ENCODE measurements at places on chromosomes 16 and 17. TPM values are rescaled to one million over a fixed set of nuclear protein-coding genes. Genes with fewer than 3 reads are reported as not detected.

The GPR179 gene
- total RNA-seq = 0.29 TPM

The UTS2R gene
- total RNA-seq = not detected

The CHST6 gene
- total RNA-seq = 0.97 TPM

DNA sequence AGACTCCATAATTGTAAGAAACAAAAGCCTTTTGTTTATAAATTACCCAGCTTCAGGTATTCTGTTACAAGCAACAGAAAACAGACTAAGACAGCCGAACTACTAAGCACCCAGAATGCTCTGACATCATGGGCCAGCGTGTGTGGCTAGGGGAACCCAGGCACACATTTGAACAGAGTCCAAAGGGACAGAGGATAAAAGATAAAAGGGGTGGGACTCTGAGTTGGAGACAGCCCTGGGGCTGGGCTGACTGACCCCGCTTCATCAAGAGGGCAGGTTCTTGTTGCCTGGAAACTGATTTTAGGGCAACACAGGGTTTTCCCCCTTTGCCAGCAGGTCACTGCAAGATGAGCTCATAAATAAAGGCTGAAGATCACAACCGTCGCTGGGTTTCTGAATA, 30.5 kb upstream of the ZNF287 start:
- no peak overlapping the region for H3K27ac ChIP-seq
- DNase-seq = no peak
- H3K27me3 ChIP-seq = no peaks in the 10 kb centered on the region
- no peaks in the 10 kb centered on the region for H3K4me1 ChIP-seq
- no peak overlapping the region for H3K4me3 ChIP-seq

GRCh38 chr16:56450275-56450985, 702 bp downstream of the NUDT21 start:
- H3K4me3 ChIP-seq = peak overlapping the region; percentile 81
- no peaks in the 10 kb centered on the region for H3K27me3 ChIP-seq
- H3K4me1 ChIP-seq = peaks cover 56% of the 10 kb centered on the region
- H3K27ac ChIP-seq = peak overlapping the region; percentile 84
- no peak for DNase-seq
- H3K36me3 ChIP-seq = peaks cover 28% of the 10 kb centered on the region

- no peak for DNase-seq
- H3K4me1 ChIP-seq = peaks cover 32% of the 10 kb centered on the region
- no peaks in the 10 kb centered on the region for H3K36me3 ChIP-seq
These were observed 229.5 kb downstream of the PRKCA start for GRCh38 chr17:66531851-66532295.

- no peak for DNase-seq
- H3K27ac ChIP-seq = peak overlapping the region; percentile 83
- H3K27me3 ChIP-seq = no peaks in the 10 kb centered on the region
These were observed 48.5 kb downstream of the TIMM22 start for GRCh38 chr17:1045456-1045855.

- peaks cover 5% of the 10 kb centered on the region for H3K4me1 ChIP-seq
- no peak overlapping the region for H3K27ac ChIP-seq
- no peaks in the 10 kb centered on the region for H3K36me3 ChIP-seq
These were observed 16.9 kb upstream of the MARVELD3 start for GRCh38 chr16:71609066-71609465.

- H3K4me1 ChIP-seq = peaks cover 36% of the 10 kb centered on the region
- no peak overlapping the region for H3K4me3 ChIP-seq
- H3K27ac ChIP-seq = no peak overlapping the region
- H3K27me3 ChIP-seq = no peaks in the 10 kb centered on the region
- DNase-seq = no peak
These were observed 14.8 kb downstream of the PDP2 start for GRCh38 chr16:66894948-66895688.

DNA sequence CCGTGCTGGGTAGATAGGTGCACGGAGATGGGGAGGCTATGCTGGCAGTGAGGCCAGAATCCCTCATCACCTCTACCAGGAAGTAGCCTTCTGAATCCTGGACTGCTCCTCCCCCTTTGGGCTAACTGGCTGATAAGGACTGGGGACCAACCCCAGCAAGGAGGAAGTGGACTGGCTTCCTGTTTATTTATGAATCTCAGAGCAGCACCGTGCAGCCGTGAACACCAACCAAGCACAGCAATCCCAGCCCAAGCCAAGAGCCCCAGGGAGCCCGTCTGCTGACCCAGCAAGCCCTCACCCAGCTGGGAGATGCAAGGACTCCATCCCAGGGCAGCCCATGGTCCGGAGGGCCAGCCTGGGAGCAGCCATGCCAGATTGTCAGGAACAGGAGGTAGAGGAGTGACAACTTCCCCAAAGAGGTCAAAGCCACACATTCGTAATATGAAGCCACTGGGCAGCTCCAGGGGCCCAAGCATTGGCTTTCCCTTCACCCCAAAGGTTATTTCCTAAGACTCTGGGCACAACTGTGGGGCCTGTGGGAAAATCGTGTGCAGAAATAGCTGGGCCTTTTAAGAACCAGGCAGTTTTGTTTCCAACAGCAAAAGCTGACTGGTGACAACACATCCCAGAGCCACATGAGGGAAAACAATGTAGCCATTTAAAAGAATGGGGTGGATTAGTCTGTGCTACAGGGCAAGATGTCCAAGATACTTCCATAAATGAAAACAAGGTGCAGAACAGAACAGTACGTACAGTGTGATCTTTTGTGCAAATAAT, 23.9 kb downstream of the PHB1 start:
- no peak for DNase-seq
- H3K36me3 ChIP-seq = no peaks in the 10 kb centered on the region
- no peak overlapping the region for H3K4me3 ChIP-seq
- no peaks in the 10 kb centered on the region for H3K27me3 ChIP-seq
- peaks cover 43% of the 10 kb centered on the region for H3K4me1 ChIP-seq

DNA sequence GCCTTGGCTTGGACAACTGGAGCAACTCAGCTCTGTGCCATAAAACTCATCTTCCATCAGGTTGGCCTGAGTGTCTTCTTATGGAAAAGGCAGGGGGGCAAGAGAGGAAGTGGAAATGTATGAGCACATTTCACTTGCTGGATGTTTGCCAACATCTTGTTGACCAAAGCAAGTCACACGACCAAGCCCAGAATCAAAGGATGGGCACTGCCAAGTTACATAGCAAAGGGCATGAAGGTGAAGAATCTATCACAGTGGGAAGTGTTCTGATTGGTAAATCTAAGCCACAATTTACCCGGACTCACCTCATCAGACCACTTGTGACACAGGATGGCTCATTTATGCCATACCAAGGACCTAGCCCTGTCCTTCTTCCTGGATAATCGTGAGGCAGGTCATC, 310.5 kb upstream of the IRX5 start:
- no peaks in the 10 kb centered on the region for H3K4me1 ChIP-seq
- H3K4me3 ChIP-seq = no peak overlapping the region
- H3K27ac ChIP-seq = no peak overlapping the region
- no peaks in the 10 kb centered on the region for H3K36me3 ChIP-seq
- no peaks in the 10 kb centered on the region for H3K27me3 ChIP-seq

DNA sequence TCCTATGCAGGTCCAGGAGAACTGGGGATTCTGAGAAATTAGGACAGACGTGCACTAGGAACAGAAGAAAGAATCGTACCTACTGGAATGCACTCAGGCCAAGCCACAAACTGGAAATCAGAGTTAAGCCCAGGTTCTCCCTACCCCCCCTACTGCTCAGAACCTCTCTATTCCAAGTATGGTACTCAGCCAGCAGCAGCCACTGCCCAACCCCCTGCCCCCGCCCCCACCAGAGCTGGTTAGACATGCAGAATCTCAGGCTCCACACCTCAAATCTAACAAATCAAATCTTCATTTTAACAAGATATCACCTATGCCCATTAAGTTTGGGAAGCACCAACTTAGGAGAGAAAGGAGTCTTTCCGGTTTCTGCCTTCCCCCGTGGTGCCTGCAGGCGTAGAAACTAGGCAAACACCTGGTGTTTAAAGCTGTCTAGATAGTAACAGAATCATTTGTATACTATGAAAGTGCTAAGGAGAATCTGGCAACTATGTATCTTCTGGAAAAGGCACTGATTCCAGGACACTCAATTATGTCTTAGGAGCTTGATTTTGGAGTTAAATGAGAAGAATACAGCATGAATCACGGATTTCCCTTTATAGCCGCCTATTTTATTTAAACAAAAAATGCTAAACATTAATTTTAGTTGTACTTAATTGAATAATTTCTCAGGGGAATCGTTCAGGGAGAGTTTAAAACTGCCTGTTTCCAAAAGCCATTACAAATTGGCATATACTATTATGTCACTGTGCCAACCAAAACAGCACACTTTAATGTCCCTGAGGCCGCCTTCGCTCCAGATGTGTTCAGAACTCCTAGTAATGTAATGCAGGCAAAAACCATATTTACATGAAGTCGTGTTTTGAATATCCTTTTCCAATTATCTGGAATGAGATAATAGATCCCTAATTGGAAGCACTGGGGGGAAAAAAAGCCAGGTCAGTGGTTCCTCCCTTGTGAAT, 166.5 kb downstream of the STX8 start:
- DNase-seq = no peak
- H3K27me3 ChIP-seq = no peaks in the 10 kb centered on the region
- H3K27ac ChIP-seq = peak overlapping the region; percentile 58
- no peaks in the 10 kb centered on the region for H3K36me3 ChIP-seq

DNA sequence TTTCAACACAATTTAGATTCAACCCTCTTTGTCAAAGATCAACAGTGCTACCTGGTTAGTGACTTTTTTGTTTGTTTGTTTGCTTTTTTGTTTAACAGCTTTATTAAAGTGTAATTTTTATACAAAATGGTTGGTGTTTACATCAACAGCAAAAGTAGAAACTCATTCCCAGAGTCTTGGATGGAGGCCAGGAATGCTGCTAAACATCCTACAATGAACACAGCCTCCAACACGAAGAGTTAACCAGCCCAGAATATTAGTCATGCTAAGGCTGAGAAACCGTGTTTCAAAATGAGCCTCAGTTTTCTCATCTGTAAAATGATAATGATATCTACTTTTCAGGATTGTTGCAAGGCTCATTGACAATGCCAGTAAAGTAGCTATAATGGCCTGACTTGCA, 211.0 kb upstream of the MAF start:
- no peaks in the 10 kb centered on the region for H3K27me3 ChIP-seq
- no peaks in the 10 kb centered on the region for H3K36me3 ChIP-seq
- no peaks in the 10 kb centered on the region for H3K4me1 ChIP-seq
- no peak for DNase-seq

DNA sequence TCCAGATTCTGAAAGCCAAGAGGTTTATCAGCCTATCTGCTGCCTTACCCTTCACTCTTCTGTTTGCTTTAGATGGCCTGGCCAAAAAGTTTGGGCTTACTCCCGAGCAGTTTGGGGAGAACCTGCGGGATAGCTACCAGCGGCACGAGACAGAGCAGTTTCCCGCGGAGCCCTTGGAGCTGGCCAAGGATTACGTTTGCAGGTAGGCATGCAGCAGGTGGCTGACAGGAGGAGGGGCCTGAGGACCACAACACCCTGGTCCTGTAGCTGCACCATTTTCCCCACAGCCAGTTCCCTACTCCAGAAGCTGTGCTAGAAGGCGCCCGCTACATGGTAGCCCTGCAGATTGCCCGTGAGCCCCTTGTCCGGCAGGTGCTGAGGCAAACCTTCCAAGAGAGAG, 20.6 kb downstream of the SUPT6H start:
- H3K4me3 ChIP-seq = no peak overlapping the region
- H3K27ac ChIP-seq = no peak overlapping the region
- no peaks in the 10 kb centered on the region for H3K4me1 ChIP-seq
- no peak for DNase-seq
- H3K36me3 ChIP-seq = peaks cover 100% of the 10 kb centered on the region

DNA sequence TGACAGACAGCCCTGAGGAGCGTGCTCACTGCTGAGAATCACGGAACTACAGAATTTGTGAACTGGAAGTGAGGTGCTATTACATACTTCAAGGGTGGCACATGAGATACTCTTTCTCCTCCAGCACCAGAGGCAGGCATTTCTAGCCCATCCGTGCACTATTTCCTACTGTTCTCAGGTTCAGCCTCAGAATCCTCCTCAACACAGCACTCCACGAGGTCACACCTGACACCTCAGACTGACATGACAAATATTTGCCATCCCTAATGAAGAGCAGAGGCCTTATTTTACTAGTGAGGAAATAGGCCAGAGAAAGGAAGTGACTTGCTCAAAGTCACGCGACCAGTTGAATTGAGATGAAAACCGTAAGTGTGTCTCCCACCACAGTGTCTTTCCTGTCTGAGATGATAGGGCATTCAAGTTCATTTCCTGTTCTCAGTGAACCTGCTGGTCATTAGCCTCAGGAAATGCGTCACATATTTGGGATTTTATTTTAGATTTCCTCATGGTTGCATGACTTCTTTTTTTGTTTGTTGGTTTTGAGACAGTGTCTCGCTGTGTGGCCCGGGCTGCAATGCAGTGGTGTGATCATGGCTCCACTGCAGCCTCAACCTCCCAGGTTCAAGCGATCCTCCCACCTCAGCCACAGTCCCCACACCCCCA, 23.6 kb downstream of the SEZ6 start:
- H3K27me3 ChIP-seq = no peaks in the 10 kb centered on the region
- no peak for DNase-seq
- H3K4me3 ChIP-seq = no peak overlapping the region
- H3K4me1 ChIP-seq = peaks cover 11% of the 10 kb centered on the region
- H3K36me3 ChIP-seq = no peaks in the 10 kb centered on the region

DNA sequence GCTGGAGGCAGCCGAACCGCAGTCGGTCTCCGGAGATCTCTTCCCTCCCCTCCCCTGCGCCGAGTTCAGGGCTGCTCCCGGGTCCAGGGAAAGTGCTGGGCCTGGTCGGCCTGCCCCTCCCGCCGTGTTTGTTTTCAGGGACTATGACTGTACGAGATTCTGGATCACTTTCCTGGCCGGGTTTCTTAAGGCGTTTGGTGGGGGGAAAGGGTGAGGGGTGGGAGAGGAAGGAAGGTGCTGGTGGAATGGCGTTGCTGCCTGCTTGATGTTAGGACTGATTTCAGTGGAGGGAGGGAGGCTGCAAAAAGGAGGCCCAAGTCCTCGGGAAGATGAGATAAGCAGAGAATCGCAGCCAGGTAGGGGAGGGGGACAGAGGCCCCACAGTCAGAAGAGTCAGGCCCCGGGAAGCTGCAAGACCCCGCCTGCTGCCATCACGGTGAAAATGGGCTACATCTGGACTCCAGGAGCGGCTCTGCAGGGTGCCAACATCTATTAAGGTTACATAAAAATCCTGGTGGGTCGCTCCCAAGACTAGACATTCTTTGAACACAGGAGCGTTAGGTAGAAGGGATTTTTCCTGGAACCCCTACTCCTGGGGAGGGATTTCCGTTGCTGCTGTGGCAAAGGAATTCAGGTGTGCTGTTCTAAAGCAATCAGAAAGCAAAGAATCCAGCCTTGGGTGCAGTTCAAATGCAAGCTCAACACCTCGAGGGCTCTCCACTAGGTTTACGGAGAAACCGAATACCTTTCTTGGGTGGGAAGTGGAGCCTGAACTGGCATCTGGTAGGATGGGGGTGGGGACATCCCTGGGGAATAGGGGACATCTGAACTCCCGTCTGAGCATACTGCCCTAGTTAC, 1.2 kb downstream of the ARHGAP44 start:
- no peaks in the 10 kb centered on the region for H3K27me3 ChIP-seq
- H3K36me3 ChIP-seq = no peaks in the 10 kb centered on the region
- peak overlapping the region; percentile 85 for H3K4me3 ChIP-seq
- H3K4me1 ChIP-seq = peaks cover 15% of the 10 kb centered on the region
- H3K27ac ChIP-seq = peak overlapping the region; percentile 75

DNA sequence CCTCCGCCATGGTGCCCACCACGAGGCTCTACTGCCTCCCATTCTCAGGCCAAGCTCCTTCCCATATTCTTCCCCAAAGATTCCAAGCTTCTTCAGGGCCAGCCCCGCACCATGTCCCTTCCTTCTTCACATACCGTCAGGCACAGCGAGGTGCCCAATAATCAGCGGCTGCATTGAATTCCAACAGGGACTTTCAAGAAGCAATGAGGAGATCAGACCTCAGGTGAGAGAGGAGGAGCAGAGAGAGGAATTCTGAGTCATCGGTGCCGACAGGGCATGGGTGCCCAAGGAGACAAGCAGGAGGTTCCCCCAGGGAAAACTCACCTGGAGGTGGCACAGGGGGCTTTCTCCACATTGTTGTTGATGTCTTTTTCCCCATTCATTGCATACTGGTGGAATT, 2.0 kb downstream of the NOS2 start:
- no peak overlapping the region for H3K27ac ChIP-seq
- peaks cover 8% of the 10 kb centered on the region for H3K4me1 ChIP-seq
- H3K27me3 ChIP-seq = peaks cover 8% of the 10 kb centered on the region
